ENCODE measurements at places on chromosomes 1 and 21. TPM values are rescaled to one million over a fixed set of nuclear protein-coding genes. Genes with fewer than 3 reads are reported as not detected.

The SLAMF9 gene
- total RNA-seq, result 0.59 TPM

The SYCP1 gene
- not detected for total RNA-seq

The NCF2 gene
- total RNA-seq, result 0.39 TPM

The C1QTNF12 gene
- total RNA-seq, result 2.2 TPM

The ERG gene
- 26.9 TPM for total RNA-seq

The PEX19 gene
- 55.5 TPM for total RNA-seq

The RRAGC gene
- 34.7 TPM for total RNA-seq

Measured in smooth muscle cell of the pulmonary artery (primary cell).